ENCODE measurements at places on chromosomes 4 and X.

DNA sequence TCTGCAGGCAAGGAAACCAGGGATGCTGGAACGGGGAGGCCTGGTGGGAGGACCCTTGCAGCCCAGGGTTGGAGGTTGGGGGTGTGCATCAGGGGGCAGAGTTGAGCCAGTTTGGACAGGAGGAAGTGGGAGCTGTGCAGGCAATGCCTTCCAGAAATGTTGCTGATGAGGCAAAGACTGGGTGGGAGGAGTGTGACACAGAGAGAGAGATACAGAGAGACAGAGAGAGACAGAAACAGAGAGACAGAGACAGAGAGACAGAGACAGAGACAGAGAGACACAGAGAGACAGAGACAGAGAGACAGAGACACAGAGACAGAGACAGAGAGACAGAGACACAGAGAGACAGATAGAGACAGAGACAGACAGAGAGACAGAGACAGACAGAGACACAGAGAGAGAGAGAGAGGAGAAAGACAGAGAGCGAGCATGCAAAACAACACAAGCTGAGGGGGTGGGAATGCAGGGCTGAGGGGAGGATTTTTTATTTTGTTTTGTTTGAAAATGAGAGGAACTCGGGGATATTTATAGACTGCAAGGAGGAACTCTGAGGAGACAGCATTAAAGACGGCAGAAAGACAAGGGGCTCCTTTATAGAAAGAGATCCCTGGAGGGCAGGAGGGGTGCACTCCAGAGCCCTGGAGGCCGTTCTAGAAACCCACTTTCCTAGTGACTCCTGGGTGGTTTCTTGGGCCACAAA lies 1.9 kb upstream of the HAUS3 start:
- no peak for DNase-seq

DNA sequence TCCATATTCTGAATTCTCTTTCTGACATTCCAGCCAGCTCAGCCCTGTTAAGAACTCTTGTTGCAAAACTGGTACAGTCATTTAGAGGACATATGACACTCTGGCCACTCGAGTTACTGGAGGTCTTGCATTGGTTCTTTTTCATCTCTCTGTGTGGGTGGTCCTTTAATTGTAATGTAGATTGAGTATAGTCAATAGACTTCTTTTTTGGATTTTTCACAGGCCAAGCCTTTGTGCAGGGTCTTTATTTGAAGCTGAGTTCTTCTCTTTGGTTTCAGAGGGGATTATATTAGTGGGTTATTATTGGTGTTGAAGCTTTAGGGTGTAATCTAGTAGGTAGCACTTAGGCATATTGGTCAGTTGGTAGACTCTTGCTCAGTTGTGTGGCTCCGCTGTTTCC lies 118.0 kb upstream of the GIMD1 start:
- DNase-seq: no peak

DNA sequence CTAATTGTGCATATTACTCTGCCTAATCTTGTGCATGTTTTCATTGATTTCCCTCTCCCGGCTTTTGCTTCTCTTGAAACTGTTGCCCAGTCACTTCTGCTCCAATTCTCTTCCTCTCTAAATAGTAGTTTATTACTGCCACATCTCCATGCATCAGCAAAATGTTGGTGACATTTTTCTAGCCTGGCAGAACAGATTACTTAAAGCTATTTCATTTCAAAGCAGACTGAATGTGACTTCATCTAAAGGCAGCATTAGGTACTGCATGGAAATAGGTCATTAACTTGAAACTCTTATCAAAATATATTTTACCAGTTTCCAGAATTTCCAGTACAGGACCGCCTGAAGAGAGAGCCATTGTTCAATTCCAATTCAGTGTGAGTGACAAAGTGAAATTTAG lies 52.4 kb downstream of the HPGDS start:
- DNase-seq: no peak

- DNase-seq: no peak
Measured at GRCh38 chrX:48833542-48834138, 1.8 kb downstream of the PCSK1N start.
